ENCODE measurements at places on chromosomes 3 and 15. TPM values are rescaled to one million over a fixed set of nuclear protein-coding genes. Genes with fewer than 3 reads are reported as not detected.

LARP6 gene
- total RNA-seq, result 0.41 TPM

RASL12 gene
- total RNA-seq, result not detected

DPH6 gene
- total RNA-seq, result 12.9 TPM

SMCO1 gene
- not detected for total RNA-seq

TCTA gene
- 10.4 TPM for total RNA-seq

SLC28A2 gene
- total RNA-seq, result not detected

TMEM62 gene
- total RNA-seq, result 11.6 TPM

LRRC31 gene
- not detected for total RNA-seq

ARMC8 gene
- total RNA-seq, result 48.1 TPM

TM4SF18 gene
- not detected for total RNA-seq

FBXW12 gene
- total RNA-seq, result not detected

SLC51A gene
- total RNA-seq, result not detected

MINDY4B gene
- total RNA-seq, result not detected

AHSG gene
- total RNA-seq, result not detected

ZNF385D gene
- total RNA-seq, result not detected

KCNAB1 gene
- not detected for total RNA-seq

SYNM gene
- 0.69 TPM for total RNA-seq

SNAPC5 gene
- 27.7 TPM for total RNA-seq

ARRDC4 gene
- 0.94 TPM for total RNA-seq

GOLGA6B gene
- total RNA-seq, result not detected

TMEM158 gene
- not detected for total RNA-seq

SLC25A38 gene
- total RNA-seq, result 25.0 TPM

RTF1 gene
- 26.8 TPM for total RNA-seq

CCDC13 gene
- total RNA-seq, result 0.29 TPM

KCNMB3 gene
- 0.34 TPM for total RNA-seq

ALPK3 gene
- 0.16 TPM for total RNA-seq

GPR62 gene
- total RNA-seq, result not detected

TGM5 gene
- 0.22 TPM for total RNA-seq
